ENCODE measurements at places on chromosomes 4 and X. TPM values are rescaled to one million over a fixed set of nuclear protein-coding genes. Genes with fewer than 3 reads are reported as not detected.

DNA sequence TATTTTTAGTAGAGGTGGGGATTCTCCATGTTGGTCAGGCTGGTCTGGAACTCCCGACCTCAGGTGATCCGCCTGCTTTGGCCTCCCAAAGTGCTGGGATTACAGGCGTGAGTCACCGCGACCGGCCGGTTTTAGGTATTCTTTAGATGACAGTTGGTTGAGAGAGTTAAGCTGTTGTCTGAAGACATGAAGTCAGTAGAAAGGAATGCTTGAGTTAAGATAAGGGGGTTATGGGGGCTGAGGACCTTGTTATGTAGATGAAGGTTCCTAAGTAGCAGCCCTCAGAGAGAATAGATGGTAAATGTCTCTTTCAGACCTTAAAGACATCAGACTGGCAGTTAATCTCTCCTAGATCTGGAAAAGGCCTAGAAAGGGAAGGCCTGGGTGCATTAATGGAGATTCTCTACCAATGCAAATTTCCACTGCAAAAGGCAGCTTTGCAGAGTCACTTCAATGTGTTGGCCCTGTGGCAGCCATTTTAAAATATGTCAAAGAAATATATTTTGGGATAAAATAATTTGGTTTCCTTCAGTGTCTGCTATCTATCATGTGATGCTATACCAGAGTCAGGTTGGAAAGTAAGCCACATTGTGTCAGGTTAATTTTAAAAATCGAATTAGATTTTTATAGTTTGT, 6.4 kb upstream of the ZNF674 start:
- no peak for DNase-seq

DNA sequence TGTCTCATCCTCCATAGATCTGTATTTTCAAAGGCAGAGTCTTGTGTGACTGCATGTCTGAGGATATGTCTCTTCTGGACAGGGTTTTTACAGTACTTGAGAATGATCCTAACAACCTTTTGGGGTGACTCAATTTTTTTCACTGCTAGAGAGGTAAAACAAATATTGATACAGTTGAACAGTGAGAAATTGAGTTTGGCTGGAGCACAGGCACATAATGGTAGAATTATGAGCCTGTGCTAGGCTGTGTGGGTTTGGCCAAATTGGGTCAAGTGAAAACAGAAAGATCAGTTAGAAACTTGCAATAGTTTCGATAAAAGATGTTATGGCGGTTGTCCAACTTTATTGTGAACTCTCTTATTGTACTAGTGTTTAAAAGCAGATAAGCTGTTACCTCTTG, 23.3 kb upstream of the EOLA2 start:
- no peak for DNase-seq

- DNase-seq = no peak
Observed at GRCh38 chr4:153635846-153636245, 48.2 kb upstream of the TLR2 start.

DNA sequence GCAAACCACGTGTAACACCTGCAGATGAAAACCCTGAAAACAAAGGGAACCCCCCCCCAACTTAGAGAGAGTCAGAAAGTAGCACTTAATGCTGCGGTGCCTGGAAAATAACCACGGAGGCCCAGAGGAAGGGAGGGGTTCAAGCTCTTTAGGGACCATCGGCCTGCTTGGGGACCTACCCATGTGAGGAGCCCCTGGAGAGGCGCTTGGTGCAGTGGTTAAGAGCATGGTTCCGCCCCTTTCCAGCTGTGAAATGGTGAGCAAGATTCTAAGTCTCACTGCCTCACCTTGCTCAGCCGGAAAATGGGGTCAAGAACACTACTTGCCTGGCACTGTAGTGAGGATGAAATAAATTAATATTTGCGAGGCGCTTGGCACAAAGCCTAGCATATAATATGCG, 13.8 kb downstream of the SLC25A5 start:
- DNase-seq = no peak

DNA sequence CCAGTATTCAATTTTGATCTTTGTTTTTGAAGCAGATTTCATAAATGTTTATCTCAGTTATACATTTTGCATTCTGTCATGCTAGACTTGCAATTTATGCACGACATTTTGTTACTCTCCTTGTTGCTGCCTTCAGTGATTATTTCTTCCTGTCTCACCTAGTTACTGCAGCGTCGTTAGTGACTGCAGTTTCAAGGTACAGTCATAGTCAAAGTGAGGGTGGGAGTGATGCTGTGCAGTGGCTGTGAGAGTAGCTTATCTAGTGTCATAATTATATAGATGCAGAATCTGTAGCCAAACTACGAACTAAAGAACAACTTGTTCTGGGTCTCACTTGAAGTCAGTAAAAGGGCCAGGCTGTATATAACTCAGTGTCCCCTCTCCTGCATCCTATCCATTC, 69.8 kb downstream of the GPR101 start:
- no peak for DNase-seq

DNA sequence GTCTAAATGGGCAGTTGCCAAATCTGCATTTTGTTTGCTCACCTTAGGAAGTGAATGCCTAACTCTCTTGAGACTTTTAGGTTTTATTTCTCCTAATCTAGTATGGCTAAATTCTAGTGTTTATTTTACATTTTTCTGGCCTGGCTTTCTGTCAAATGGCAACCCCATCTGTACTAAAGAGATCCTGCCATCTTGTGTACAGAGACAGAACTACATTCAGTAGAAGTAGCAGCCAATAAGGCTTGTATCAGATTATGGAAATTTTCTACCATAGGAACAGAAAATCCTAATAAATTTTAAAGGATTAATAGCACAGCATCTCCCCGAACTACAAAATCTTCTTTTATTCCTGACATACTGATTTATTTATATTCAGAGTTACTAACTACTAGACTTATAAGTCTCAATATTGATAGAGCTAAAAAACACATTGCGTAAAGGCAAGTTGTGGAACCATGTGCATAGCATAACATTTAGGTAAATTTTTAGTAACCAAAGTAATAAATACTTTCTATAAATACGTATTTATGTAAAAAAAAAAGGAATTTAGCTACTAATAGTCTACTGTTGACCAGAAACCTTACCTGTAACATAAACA, 45.5 kb downstream of the TMEM144 start:
- DNase-seq = no peak

DNA sequence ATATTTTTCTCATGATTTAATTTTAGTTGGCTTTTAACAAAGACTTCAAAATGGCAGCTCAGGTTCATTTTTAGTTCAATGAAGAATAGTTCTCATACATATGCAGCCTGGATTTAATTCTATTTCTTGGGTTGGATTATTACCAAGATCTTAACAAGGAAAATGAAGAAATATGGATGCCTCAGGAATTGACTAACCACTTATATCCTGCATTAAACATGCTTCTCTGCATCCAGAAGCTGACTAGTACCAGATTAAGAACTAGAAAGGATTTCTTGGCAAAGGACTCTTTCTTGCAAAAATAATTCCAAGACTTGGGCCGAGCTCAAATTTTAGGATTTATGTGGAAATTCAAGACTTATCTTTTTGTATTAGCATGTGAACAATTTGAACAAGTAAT, 5.6 kb upstream of the KLHL2 start:
- no peak for DNase-seq

Gene SOD3
- 46.0 TPM for total RNA-seq

Gene GPRIN3
- total RNA-seq = 3.5 TPM

Gene FGD1
- total RNA-seq = 3.3 TPM

Data from ureter (tissue), 1 donor.